ENCODE measurements at places on chromosomes 13 and 19. TPM values are rescaled to one million over a fixed set of nuclear protein-coding genes. Genes with fewer than 3 reads are reported as not detected.

The B3GNT3 gene
- total RNA-seq: 1.8 TPM

The LRFN3 gene
- 3.0 TPM for total RNA-seq

GRCh38 chr13:111219280-111219679, 101.2 kb upstream of the TEX29 start:
- DNase-seq: no peak

DNA sequence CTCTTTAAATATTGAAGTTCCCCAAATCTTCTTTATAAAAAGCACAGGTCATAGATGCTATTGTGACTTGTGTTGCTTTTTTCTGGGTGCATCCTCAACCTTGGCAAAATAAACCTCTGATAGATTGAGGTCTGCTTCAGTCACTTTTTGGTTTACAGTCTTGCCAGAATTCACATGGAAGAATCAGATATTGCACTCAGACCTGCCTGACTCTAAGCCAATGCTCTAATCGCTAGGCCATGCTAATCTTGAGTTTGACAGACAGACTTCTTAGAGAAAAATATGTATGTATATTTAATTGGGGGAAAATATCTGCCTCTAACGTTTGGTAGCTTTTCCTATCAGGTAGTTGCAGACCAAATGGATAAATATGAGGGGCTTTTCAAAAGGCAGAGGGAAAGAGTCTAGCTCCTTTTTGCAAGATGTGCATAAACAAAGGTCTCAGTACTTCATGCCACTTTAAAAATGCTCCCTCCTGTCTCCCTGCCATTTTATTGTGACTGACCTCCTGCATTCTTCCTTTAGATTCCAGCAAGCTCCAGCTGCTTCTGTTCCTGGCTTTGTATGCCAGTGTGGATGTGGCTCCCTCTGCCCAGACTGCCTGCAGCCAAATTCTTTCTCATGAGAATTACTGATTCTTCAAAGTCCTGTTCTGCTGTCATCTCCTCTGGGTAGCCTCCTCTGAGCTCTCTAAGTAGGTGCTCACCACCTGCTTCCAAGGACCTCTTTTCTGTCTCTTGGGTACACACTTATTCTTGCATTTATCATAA, 42.4 kb upstream of the RFC3 start:
- no peak for DNase-seq

DNA sequence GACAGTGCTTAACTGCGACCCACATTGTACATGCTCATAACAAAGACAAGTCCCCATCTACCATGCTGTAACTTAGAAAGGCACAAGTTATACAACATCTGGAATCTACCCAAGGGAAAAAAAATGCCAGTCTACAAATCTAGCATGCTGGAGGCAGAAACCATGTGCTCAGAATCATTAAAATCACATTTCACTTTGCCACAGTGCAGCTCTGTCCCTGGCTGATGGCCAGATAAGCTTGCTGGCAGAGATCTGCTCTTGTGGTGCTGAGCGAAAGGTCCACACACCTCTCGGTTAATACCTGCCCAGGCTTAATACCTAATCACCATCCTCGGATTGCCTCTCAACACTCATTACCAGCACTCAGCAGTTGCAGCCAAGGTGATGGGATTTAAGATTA, 74.1 kb upstream of the UQCRFS1 start:
- peak; percentile 44 for DNase-seq

DNA sequence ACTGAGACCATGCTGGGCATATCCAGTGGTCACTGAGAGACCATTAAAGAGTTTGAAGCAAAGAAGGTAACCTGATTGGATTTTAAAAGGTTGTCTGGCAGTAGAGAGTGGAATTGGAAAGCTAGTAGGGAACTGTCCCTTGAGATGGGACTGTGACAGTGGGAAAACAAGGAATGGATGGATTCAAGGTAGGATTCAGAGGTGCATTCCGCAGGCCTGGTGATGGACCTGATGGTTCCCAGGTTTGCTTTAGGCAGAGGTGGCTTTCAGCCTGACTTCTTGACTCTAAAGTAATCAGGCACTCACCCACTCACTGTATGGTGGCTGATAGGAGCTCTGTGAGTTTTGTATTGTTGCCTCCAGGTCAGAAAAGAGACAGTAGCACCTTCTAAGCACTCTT, 73.0 kb downstream of the DHRS12 start:
- DNase-seq: no peak

DNA sequence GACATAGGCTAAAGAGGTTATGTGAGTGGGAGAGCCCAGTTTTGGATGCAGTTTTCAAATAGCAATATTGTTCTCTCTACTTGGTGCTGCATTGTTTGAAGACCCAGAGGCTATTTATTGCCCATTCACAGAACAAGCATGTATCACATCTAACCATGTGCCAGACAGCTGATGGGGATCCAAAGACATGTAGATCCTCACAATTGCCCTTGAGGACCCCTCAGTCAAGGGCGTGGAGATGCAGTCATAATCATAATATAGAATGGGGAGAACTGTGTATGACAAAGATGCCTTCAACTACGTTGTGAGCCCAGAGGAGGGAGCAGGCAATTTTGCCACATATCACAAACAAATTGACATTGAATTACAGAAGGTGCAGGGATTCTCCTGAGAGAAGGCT, 70.5 kb downstream of the NHLRC3 start:
- peak; percentile 55 for DNase-seq

DNA sequence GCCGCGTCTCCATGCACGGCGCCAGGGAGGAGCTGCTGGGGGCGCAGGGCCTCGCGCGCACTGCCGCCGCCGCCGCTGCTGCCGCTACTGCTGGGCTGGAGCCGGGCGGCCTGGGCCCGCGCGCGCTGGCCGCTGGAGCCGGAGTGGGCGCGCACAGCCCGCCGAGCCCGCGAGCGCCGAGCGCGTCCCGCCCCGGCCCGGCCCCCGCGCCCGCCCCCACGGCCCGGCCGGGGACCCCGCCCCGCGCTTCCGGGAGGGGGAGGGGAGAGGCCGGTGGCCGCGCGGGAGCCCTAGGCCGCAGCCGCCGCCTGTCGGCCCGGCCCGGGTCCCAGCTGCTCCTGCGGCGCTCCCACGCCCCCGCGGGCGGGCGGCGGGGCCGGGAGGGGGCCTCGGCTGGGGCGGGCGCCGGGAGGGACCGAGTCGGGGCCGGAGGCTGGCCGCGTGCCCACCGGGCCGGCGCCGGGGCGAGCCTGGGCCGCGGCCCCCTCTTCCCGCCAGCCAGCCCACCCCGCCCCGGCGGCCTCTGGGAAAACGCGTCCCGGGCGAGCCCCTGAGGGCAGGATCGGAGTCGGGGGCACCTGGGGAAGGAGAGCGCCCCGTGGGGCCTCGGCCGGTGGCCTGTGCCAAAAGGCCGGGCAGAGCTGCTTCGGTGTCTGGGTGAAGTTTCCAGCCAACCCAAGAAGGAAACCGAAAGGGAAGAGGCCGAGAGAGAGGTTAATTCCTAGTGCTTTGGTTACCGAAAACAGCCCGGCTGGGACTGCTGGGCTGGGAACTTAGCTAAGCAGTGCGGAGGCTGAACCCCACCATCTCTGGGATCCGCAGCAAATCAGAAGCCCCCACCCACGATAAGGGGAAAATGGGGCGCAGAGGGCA, at the start of gene STK24:
STK24 (minus strand) TSS at position 145 of the 873 bp plus-strand sequence. CDS start 321 bp downstream, outside the sequence.
- DNase-seq: peak; percentile 88

GRCh38 chr19:5929625-5930024, 15.6 kb downstream of the CAPS start:
- DNase-seq: no peak

DNA sequence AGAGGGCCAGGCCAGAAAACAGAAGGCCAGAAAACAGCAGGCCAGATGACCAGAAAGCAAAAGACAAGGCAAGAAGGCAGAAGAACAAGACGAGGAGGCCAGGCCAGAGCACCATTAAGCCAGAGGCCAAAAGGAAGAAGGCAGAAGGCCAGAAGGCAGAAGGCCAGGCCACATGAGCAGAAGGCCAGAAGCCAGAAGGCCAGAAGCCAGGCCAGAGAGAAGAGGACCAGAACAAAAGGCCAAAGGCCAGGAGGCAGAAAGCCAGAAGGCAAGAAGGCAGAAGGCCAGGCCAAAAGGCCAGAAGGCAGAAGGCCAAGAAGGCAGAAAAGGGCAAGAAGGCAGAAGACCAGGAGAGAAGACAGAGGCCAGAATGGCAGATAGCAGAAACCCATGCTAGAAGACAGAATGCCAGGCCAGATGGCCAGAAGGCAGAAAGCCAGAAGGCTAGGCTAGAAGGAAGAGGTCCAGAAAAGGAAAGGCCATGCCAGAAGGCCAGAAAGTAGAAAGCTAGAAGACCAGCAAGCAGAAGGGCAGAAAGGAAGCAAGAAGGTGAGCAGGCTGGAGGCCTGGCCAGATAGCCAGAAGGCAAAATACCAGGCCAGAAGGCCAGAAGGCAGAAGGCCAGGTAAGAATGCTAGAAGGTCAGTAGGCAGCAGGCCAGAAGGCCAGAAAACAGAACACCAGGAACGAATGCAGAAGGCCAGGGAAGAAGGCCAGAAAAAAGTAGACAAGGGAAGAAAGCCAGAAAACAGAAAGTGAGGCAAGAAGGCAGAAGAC, 187.6 kb downstream of the TUBA3C start:
- DNase-seq: no peak

DNA sequence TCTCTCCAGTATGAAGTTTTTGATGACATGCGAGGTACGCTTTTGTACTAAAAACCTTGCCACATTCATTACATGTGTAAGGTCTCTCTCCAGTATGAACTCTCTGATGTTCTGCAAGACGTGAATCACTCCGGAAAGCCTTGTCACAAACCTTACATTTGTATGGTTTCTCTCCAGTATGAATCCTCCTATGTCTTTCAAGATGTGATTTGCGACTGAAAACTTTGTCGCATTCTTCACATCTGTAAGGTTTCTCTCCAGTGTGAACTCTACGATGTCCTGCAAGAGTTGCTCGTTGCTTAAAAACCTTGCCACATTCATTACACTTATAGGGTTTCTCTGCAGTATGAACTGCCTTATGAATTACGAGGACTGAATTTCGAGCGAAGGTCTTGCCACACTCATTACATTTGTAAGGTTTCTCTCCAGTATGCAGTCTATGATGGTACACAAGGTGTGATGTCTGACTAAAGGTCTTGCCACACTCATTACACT, 16.5 kb downstream of the ZNF320 start:
- no peak for DNase-seq

DNA sequence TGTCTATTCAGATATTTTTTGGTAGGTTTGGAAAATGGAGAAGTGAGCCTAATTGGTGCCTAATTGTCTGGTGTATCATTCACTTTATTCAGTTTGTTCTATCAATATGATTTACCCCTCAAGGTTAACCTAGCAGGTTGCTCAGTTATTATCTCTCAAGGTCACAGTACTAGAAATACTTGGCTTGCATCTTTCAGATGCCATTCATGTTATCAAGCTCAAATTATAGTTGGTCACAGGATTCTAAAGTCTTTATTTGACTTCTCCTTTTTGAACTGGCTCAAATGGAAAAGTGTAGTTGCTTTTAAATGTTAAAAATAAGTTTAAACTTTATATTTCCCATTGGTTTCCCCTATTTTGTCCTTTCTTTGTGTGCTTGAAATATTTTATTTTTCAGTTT, 2.6 kb downstream of the KCNRG start:
- DNase-seq: no peak

GRCh38 chr19:10061717-10062310, 24.3 kb upstream of the SHFL start:
- no peak for DNase-seq

DNA sequence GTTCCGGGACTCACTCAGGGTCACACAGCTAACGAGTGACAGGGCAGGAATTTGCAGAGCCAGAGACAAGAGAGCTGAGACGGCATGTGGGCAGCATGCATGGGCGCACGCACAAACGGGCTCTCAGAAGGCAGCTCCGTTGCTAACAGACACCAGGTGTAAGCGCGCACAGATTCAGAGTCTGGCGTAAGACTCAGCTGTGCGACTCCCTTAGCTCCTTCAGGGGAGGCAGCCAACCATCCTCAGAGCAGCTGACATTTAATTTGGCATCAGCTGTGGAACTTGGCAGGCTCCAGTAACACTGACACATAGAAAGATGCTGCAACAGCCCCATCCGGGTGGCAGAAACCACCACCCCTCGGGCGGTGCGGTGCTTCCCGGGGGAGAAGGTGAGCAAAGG, 7.5 kb upstream of the TM6SF2 start:
- DNase-seq: peak; percentile 85

- no peak for DNase-seq
Observed at GRCh38 chr19:23769691-23770468, 11.2 kb upstream of the ZNF681 start.

DNA sequence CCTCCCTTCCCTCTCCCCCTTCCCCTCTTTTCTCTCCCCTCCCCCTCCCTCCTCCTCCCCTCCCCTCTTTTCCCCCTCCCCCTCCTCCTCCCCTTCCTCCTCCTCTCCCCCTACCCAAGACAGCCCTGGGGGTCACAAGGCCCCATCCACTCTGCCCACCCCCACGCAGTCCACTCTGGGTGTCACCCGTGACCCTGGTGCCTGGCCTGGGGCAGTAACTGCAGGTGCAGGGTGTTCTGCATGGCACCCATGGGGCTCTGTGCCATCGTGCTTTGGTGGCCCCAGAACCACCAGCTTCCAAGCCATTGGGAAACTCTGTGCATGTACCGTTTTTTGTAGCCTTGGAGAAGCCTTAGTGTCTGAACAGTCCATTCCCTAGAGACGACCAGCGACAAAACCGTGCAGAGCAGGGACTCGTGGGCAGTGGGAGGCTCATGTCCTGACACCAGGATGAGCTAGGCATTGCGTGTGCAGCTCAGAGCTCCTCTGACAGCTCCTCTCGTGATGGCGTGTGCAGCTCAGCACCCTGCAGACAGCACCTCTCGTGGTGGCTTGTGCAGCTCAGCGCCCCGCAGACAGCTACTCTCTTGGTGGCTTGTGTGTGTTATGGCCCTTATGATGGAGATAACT, 43.7 kb upstream of the F7 start:
- no peak for DNase-seq

Data from tongue (tissue), 3 donors.